ENCODE measurements at places on chromosomes 4 and X.

- no peak for DNase-seq
Observed at GRCh38 chr4:6385288-6385687, 87.1 kb downstream of the PPP2R2C start.

DNA sequence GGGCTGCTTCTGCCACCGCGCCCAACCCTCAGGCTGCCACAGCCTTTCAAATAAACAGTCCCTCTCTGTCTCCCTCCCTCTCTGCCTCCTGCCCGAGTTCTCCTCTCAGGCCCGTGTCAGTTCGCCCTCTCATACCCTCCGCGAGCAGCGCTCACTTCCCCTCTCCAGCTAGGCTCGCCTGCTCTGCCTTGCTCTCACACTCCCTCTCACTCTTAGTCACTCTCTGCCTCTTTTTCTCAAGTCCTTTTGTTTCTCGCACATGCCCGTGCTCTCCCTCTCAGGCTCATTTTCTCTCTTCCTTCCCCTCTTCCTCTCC is 3.2 kb downstream of the EFNB1 start:
- peak; percentile 33 for DNase-seq

DNA sequence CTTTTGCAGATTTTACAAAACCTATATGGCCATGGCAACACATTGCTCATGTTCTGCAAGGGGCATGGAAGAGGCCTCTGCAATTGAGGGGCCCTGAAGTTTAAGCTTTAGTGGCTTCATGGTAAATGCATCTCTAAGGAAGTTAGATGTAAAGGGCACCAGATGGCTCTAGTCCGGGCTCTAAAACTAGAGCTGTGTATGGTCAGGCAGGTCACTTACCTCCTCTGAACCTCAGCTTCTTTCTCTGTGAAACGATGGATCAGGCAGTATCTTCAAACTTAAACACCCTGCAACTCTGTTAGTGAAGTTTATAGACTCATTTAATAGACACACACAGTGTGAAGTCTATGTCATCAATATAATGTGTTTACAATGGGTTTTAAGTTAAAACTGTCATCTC is 10.0 kb downstream of the MAGEB17 start:
- DNase-seq, result no peak

- DNase-seq, result no peak
Observed at GRCh38 chrX:19893727-19894126, 6.3 kb upstream of the SH3KBP1 start.

DNA sequence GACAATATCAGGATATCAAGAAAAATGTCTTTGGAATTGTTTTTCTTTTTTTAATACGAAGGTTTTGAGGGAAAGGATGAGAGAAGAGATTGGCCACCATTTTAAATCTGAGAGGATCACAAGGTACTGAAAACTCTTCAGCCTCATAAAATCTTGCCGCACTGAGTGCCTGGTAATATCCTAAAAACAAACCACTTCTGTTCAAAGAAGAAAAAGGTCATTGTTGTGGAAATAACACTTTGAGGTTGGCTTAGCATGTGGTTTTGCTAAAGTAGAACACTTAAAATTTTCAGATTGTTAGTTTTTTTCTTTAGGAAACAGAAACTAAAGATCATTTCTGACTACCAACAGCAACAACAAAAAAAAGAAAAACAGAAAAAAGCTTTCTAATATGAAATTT is 1.0 kb upstream of the CLDN22 start:
- DNase-seq, result no peak

DNA sequence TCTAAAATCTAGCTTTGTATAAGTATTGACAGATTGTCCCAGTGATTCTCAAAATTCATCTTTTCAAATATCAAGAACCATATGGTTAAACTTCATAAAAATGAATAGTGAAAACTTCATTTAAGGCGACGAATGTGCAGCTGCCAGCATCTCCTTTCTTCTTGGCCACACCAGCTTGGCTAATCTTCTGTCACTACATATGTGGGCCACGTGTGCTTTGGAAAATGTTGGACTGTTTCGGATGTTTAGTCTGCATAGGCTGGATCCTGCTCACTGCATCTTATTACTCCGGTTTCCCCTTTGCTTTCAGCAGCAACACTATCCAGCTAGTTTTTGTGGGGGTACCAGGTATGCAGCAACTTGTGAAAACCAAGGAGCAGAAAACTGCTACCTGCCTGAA is 221.9 kb downstream of the BMPR1B start:
- no peak for DNase-seq

DNA sequence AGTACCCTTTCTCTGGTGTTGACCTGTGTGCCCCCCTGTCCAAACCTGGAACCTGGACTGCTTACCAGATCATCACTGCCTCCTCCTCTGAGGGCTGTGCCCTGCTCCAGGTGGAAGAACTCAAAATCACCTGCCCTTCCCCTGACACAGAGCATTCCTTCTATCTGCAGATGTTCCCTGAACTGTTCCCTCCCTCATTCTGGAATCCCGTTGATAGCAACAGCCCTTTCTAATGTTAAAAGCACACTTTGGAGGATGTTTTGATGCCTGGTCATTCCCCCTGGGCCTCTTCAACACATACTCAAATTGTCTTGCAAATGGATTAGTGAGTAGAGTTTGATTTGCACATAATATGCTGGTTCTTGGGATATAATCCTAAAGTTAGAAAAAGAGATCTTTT is 225.8 kb downstream of the FGF13 start:
- no peak for DNase-seq

- no peak for DNase-seq
Observed at GRCh38 chr4:120228086-120228485, 161.4 kb upstream of the MAD2L1 start.

Measured in stimulated activated CD4-positive, alpha-beta T cell treated with anti-CD3 and anti-CD28 coated beads, Interleukin-2, amount 100 ng/mL, for 24 hours (primary cell).